ENCODE measurements at places on chromosomes 11 and 22.

GRCh38 chr11:6402061-6402470 lies 11.8 kb downstream of the SMPD1 start:
- no peak for DNase-seq

GRCh38 chr11:99370549-99371216 lies 349.9 kb downstream of the CNTN5 start:
- DNase-seq = no peak

DNA sequence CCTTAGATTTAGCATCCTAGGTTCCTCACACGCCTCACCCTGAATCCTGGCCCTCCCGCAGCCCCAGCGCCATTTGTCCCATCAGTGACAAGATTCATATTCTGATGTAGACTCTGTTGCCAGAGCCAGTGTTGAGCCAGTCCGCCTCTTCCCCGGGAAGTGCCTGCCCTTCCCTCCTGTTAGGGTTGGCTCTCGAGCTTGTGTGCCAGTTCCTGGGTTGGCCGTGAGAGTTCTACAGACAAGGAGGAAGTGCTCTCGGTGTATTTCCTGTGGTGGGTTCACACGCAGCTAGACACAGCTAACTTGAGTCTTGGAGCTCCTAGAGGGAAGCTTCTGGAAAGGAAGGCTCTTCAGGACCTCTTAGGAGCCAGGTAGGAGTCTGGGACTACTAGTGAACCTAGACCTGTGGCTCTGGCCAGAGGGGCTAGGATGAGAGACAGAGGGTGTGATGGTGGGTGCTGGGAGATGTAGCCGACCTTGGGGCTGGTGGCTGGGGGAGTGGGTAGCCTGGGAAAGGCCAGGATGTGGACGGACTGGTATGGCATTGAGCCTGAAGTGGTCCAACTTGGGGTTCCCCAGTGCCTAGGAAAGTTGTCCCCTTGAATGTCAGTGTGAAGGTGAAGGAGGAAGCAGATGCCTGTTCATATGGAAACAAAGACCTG lies at the start of gene IL18BP:
Gene IL18BP (plus strand): TSS at position 261 of the 662 bp plus-strand sequence. CDS start 1,076 bp downstream, outside the sequence.
- no peak for DNase-seq

GRCh38 chr22:19772422-19772672 lies 11.8 kb downstream of the TBX1 start:
- DNase-seq = no peak

- DNase-seq = no peak
These were observed 96.1 kb upstream of the AKIP1 start for GRCh38 chr11:8814923-8815240.

GRCh38 chr11:124644426-124645280 lies 22.0 kb downstream of the TBRG1 start:
- peak; percentile 20 for DNase-seq

- no peak for DNase-seq
These were observed 3.1 kb downstream of the TRMT112 start for GRCh38 chr11:64314146-64314804.

DNA sequence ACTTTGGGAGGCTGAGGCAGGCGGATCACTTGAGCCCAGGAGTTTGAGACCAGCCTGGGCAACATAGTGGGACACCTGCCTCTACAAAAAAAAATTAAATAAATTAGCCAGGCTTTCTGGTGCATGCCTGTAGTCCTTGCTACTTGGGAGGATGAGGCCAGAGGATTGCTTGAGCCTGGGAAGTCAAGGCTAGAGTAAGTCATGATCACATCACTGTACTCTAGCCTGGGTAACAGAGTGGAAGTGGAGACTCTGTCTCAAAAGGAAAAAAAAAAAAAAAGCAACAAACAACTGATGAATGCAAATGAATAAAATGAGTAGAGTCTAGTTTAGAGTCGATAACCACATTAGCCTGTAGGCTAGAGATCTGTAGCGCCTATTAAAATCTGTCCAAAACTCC lies 3.9 kb upstream of the BCL2L13 start:
- no peak for DNase-seq

DNA sequence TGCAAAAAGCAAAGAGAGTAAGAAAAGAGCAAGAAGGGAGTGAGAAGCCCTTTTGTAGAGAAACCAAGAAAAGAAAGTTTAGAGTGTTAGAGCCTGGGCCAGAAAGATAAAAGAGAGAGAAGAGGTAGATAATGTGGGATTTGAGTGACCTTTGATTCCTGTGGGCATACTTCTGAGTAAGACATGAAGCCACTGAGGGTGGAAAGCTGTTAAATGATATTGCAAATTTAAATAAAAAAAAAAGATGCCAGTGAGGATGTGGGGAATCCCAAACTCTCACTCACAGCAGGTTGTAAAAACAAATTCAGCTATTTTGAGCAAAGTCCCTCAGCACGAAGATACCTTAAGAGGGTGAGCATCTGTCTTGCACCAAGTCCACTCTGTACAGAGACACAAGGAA lies 59.4 kb upstream of the TOP3B start:
- no peak for DNase-seq

GRCh38 chr11:83583757-83584366 lies 297.7 kb upstream of the CCDC90B start:
- no peak for DNase-seq

DNA sequence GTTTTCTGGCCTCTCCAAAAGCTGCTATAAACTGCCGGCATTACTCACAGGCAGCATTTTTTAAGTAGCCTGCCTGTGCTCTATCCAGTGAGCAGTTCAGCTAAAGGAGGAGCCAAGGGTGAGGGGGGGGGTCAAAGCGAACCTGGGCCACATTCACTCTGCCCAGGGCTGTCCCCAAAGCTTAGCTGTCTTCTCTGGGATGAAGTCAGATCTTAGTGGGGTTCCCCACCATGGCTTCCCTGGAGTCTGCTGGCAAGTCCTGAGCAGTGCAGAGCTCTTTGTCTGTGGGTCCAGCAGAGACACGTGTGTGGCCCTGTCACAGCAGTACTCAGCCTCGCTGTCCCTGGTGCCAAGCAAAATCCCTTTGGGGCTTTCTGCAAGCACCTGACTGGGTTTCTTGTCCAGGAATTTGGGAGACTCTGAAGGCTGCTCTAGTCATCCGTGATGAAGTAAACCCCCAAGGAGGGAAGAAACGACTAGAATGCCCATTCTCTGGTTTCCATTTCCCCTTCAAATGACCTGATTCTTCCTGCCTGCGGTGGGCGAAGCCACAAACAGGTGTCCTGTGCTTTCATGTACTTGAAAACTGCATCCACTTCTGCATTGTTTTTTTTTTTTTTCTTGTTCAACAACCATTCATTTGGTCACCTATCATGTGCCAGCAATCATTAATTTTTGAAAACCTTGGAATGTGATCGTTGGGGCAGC lies 2.6 kb downstream of the KCNJ5 start:
- DNase-seq = no peak

- no peak for DNase-seq
These were observed 33.4 kb upstream of the API5 start for GRCh38 chr11:43278193-43278956.

GRCh38 chr11:76279646-76280045 lies 73.3 kb upstream of the WNT11 start:
- no peak for DNase-seq

DNA sequence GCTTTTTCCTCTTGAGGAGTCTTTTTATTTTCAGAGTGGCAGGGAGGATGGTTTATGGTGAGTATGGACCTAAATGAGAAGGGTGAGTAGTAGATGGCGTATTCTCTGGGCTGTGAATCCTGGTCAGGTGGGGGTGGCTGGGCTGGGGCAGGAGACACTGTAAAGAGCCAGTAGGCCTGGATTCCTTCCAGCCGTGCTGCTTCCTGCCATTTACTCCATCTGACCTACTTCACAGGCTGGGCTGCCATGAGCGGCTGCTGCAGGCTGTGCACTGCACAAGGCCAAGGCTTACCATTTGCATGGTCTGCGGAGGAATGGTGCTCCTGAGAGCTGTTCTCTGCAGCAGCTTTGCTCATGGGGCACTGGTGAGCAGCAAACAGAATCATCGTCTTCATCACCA lies 297.6 kb downstream of the KIRREL3 start:
- no peak for DNase-seq
